Skeletal muscle tissue (tissue), 5 donors: ENCODE measurements at places on chromosomes 5 and 9. TPM values are rescaled to one million over a fixed set of nuclear protein-coding genes. Genes with fewer than 3 reads are reported as not detected.

ZNF608 gene
- total RNA-seq: 31.3 TPM

LPAR1 gene
- total RNA-seq: 45.9 TPM

CDKN2B gene
- total RNA-seq: not detected

PCDHB14 gene
- total RNA-seq: 4.2 TPM

PCAT7 gene
- total RNA-seq: not detected

SLC4A9 gene
- total RNA-seq: not detected

NMUR2 gene
- total RNA-seq: not detected

DNAJC21 gene
- total RNA-seq: 14.6 TPM

PCA3 gene
- not detected for total RNA-seq

TUSC1 gene
- total RNA-seq: 9.9 TPM
